ENCODE measurements at places on chromosomes 12 and 14.

- no peak for DNase-seq
Observed at GRCh38 chr12:6963016-6963731, 7.3 kb downstream of the PHB2 start.

- no peak for DNase-seq
Observed at GRCh38 chr12:123242116-123242904, 9.1 kb downstream of the MTRFR start.

- DNase-seq: peak; percentile 92
Observed at GRCh38 chr12:53052419-53053217, 2.8 kb downstream of the TNS2 start.

DNA sequence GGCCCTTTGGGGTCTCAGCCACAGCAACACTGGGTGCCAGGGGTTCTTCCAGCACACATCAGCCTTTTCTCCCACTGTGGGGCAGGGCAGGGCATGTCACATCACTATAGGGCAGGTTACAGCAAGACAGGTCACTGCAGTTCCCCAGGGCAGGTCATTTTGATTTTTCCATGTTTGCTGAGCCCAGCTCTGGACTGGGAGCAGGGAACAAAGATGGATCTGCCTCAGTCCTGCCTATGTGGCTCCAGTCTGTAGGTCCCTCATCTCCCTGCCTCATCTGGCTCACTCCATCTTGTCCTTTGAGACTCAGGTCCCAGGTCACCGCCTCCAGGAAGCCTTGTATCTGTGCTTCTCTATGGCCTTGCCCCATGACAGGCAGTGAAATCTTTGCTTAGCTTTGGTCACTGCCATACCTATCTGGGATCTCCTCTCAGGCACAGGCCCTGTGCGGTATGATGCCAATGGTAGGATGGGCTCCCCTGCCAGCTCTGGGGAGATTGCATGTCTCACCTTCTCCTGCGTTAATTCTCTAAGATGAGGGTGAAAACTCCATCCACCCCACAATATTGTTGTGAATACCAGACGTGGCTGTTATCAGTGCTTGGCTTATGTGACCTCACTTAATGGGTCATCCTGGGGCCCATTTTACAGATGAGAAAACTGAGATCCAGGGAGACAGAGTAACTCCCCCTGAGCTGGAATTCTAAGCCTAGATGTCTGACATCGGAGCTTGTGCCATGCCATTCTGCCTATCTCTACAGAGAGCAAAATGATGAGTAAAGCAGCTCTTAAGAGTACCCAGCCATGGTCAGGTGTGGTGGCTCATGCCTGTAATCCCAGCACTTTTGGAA is 1.5 kb downstream of the SERPINA6 start:
- no peak for DNase-seq

DNA sequence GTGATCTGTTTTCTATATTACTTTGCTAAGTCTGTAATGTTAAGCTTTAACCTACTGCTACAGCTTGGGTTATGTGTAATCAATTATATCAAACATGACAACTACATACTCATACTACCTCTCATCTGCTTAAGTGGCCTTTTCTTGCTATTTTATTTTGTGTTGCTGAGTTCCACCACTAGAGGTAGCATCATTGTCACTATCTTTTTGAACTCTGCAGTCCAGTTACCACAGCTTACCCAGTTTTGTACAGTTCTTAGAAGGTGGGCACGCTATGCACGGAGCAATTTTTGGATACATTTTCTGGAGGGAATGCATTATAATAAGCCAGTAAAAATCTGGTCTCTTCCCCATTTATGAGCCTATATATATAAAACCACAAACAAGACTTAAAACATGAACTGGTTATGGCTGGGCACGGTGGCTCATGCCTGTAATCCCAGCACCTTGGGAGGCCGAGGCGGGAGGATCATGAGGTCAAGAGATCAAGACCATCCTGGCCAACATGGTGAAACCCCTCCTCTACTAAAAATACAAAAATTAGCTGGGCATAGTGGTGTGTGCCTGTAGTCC is 48.5 kb downstream of the SAV1 start:
- DNase-seq: peak; percentile 44

- DNase-seq: no peak
Observed at GRCh38 chr14:63952053-63952932, 99.5 kb downstream of the SYNE2 start.

GRCh38 chr12:55126106-55126505 is at the start of gene OR9K2:
OR9K2 (plus strand) TSS chr12:55126406; CDS start chr12:55129835, 3,429 bp downstream.
- no peak for DNase-seq

- peak; percentile 94 for DNase-seq
Observed at GRCh38 chr12:25694072-25694471, 141.0 kb upstream of the LMNTD1 start.

DNA sequence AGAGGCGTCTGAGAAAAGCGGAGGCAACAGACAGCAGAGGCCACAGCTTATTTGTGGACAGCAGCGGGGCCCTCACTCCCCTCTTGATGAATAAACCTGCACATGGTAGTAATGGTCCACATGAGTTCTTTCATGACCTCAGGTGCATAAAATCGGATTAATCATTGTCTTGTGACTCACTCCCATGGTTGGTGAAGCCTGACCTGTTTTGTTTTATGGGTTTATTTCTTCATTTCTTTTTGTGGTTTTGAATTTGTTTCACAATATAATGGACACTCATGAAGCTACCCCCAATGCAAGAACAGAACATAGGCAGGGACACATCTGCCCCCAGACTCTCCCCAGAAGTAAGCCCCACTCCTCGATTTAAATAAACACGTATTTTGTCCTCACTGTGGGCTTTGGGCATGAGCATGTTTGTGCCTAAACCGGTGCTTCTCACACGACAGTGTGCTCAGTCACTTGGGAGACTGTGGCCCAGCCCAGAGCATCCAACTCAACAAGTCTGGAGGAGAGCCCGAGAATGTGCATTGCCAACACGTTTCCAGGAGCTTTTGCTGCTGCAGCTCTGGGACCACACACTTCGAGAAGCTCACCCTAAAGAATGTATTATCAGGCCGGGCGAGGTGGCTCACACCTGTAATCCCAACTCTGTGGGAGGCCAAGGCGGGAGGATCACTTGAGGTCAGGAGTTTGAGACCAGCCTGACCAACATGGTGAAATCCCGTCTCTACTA is 116.1 kb downstream of the SCARB1 start:
- DNase-seq: peak; percentile 99

DNA sequence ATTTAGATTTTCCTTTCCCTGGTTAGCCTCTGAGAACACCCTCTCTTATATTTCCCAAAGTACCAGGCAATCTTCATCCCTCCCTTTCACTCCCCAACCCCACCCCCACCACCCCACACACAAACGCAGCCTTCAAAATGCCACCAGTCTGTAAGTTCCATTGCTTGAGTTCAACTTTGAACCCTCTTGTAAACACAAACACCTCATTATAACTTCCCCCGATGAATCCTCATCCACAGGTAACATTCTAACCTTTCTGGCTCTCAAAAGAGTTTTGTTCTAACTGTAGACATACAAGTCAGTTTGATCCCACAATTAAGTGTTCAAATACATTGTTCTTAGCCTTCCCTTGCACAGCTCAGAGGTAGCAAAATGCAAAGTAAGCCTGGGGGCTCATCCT is 199.4 kb upstream of the FOXN3 start:
- DNase-seq: no peak

DNA sequence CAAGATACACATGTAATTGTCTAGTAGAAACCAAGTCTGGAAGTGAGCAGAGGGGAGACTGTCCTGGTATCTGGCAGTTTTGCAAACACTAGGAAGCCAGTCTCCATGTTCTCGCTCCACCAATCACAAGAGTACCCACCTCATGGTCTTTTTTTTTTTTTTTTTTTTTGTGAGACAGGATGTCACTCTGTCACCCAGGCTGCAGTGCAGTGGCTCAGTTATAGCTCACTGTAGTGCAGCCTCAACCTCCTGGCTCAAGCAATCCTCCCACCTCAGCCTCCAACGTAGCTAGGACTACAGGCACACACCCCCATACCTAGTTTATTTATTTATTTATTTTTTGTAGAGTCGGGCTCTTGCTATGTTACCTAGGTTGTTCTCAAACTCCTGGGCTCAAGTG is 189.2 kb downstream of the EFCAB11 start:
- no peak for DNase-seq

GRCh38 chr12:15404485-15404884 is 82.2 kb downstream of the PTPRO start:
- peak; percentile 72 for DNase-seq

GRCh38 chr12:52646613-52647012 is 5.4 kb downstream of the KRT2 start:
- no peak for DNase-seq

DNA sequence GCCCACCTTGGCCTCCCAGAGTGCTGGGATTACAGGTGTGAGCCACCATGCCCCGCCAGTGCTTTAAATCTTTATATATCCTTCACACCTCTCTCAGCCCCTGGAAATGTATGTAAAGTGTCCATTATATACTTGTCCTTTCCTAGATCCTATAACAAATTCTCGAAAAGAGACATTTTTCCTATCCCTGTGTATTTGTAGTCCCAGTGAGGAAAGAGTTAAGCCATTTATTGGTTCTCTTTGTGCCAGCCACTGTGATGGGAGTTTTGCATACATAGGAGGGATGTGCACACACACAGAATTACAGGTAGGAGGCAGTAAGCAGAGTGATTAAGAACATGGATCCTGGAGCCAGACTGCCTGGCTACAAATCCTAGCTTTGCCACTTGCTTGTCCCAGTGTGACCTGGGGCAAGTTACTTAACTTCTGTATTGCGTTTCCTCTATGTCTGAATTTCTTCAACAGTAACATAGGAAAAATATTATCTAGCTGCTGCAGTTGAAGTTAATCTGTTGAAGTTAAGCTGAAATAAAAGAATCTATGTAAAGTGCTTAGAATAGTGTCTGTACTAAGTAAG is 2.1 kb upstream of the RABGGTA start:
- no peak for DNase-seq

GRCh38 chr14:30692669-30693068 is 70.5 kb downstream of the SCFD1 start:
- DNase-seq: no peak

DNA sequence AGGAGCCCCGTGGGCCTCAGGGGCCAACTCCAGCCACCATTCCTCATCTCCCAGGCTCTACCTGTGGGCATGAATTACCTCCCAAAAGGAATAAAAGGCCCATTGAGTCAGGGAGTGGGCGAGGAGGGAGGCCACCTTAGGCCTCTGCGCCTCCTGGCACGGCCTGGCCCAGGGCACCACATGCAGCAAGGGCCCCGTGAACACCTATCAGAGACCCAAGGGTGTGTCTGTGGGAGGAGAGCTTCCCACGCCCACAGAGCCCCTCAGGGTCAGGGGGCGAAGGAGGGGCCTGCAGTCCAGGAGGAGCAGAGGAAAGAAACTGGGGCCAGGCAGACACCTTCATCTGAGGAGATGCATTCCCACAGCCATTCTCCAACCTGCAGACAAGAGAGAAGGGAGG is 12.2 kb downstream of the RAPGEF3 start:
- no peak for DNase-seq

- DNase-seq: no peak
Observed at GRCh38 chr14:61652526-61653262, 42.6 kb upstream of the HIF1A start.

DNA sequence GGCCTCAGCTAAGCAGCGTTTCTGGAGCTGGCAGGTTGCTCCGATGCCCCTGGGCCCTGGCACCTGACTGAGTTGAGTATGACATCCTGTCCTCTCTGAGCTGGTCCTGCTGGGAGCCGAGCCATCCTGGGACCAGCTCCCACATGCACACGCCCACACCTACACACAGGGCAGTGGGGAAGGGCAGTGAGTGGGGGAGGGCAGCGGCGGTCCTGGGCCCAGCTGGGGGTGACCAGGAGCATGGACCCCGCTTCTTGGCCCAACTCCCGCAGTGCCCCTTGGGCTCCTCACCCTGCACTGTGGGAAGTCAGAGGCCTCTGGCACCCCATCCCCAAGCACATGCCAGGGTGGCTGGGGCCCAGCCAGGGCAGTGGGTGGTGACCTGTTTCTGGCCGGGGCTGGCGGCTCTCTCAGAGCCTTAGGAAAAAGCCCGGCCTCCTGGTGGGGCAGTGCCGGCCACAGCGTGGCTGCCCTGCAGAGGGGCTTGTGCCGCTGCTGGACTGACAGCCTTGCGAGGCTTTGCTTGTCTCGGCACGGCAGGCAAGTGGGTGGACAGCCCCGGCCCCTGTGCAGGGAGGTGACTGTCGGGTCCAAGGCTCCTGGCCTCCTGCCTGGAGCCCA is 5.9 kb upstream of the CRIP2 start:
- no peak for DNase-seq

DNA sequence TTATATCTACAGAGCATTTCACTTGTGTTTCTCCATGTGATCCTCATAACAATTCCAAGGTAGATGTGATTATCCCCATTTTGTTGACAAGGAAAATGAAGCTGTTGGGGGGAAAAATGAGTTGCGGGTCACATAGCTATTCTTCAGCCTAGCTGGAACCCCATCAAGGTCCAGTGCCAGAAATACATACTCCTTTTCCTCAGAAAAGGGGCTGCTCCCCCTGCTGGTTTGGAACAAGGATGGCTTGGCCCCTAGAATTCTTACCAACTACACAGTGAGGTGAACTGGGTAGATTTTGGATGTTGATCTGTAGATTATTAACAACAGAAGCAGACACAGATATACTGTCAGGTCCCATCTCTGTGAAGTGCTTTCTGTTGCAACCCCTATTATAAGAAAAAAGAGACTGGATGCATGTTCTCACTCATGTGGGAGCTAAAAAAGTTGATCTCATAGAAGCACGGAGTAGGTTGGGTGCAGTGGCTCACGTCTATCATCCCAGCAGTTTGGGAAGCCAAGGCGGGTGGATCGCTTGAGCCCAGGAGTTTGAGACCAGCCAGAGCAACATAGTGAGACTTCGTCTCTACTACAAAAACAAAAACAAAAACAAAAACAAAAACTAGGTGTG is 8.9 kb downstream of the IKZF4 start:
- peak; percentile 61 for DNase-seq

DNA sequence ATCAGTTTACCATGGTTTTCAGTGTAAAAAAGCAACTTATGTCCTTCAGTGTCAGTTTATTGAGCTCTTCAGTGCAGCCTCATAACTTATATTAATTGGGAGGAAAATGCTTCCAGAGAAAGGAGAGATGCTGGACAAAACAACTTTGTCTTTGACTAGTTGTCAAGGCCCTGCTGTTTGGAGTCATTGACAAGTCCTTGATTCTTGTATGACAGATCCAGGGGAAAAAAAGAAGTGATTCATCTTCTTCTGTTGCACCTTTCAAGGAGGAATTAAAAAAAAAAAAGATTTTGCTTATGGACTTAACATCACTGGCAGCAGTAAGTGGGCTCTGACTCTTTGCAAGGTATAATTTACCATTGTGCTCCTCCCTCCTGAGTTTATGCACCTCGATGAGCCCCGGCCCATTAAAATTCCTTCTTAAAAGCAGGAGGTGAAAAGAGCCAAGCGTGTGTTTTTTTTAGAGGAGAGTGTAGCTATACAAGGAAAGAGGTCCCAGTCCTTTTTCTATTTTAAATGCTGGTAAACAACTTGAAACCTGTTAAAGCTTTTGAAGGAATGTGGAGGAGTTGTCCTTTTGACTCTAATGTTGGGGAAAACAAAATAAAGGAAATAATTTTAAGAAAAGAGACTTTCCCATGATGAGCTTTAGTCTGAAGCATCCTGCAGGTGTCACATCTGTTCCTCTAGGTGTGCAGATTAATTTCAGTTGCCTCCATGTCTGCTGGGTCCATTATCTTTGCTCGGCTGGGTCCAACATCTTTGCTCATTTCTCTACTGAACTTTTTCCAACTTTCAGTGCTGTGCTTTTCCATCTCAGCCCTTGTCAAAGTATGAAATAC is 431.6 kb downstream of the RAD51B start:
- DNase-seq: no peak

Measured in fibroblast of lung (primary cell).